ENCODE measurements at places on chromosomes 1 and 21. TPM values are rescaled to one million over a fixed set of nuclear protein-coding genes. Genes with fewer than 3 reads are reported as not detected.
A peak's percentile ranks its signal among the peaks of the same experiment; 100 is the strongest.

DNA sequence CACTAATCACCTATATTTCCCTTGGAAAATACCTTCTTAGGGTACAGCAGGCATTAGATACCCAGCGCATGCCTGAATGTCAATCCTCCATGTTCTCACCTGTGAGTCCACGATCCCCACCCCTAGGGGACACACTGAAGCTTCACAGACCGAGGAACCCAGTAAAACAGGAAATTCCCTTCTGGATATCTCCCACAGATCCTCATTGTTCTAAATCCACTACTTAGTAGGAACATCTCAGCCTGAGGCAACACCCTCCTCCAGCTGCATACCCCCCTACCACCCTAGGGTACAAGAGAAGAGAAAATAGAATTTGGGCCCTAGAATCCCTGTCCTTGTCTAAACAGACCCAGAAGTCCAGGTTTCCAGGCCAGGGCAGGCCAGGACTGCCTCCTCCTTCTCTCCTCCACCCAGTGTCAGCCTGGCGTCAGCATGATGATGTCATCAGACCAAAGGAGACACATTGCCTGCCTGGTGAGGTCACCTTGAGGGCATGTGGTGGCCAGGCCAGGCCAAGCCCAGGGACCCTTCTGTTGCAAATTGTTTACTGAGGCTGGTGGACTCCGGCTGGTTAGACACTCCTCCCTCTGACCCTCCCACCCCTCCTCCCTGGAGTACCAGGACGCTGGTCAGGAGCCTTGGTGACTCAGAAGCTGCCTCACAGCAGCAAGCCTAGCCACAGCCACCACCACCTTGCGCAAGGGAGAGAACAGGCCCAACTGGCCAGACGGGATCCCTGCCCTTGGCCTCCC lies 6.2 kb downstream of the NECTIN4 start:
- DNase-seq, result peak; percentile 94

GRCh38 chr1:3553166-3553939 lies 58.0 kb downstream of the MEGF6 start:
- no peak for DNase-seq

GRCh38 chr21:38929142-38929541 lies 123.4 kb downstream of the ETS2 start:
- no peak for DNase-seq

DNA sequence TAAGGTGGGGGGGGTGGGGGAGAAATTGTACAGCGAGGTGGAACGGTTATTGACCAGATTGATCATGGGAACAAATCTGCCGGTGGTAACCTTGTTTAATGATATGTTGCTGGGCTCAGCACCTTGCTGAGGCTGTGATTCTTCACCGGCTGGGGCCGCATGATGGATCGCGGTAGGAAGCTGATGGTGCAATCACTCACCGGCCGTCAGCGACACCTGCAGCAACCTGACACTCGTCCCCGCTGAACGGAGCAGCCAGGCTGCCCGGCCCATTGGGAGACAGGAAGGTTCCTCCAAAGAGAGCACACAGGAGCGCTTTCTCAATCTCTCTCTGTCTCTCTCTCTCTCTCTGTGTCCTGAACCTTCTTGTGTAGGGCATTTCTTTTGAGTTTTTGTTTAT lies 128.5 kb upstream of the RRP15 start:
- DNase-seq, result peak; percentile 54

GRCh38 chr1:99537886-99538617 lies 107.9 kb upstream of the PALMD start:
- no peak for DNase-seq

DNA sequence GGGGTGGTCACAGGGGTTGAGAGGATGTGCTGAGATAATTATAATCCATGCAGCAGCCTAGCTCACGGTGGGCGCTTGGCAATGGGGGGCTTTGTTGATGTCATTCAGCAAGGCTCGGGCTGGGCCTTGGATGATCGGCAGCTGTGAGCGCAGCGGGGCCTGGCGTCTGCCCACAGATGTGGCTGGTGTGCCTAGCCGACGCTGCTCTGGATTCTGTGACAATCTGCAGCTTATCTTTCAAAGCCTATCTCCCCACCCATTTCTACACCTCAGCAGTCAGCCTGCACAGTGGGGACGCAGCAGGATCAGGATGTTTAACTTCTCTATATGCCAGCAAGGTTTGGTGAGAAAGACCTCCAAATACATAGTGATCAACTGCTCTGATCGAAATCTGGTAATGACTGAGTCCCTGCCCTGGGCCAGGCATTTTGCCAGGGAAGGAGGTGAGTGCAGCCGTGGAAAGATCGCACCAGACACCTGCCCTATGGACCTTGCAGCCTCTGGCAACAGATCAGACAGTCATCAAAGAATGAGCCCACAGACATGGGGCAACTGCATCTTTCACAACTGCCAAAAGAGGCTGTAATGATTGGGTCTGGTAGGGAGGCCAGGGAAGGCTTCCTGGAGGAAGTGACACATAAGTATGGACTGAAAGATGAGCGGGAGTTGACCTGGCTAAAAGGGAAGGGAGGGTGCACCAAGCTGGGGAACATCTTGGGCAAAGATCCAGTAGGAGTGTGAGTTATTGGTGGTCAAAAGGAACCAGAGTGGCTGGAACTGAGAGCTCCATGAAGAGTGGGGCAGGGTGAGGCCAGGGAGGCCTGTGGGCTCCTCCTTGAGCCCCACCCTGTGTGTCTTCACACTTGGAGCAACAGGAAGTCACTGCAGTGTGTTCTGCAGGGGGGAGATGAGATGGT lies 35.3 kb downstream of the EPHB2 start:
- no peak for DNase-seq

- no peak for DNase-seq
These were observed 51.8 kb downstream of the CD46 start for GRCh38 chr1:207803678-207804077.

DNA sequence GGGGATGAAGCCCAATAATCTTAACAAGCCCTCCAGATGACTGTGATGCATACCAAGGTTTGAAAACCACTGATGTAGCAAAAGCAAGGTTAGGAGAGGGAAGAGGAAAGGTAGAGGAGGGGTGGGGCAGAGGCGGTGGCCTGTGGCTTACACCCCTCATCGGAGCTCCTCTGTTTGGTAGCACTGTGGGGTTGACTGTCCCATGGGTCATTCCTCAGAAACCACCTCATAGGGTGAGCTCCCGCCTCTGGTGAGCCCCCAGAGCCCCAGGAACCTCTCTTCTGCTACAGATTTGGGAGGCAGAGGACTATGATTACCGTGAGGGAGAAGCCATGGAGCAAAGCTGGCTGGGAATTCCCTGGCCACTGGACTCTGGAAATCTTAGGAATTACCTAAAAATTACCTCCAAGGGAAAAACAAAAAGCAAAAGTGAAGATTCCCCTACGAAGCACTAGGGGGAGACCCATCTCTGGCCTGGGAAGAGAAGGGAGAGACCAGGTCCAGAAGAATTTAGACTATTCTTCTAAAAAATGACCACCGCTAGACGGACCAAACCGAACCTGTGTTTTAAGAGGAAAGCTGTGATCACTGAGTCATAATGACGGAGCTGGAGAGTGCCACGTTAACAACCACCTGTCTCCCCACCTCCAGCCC lies 1.5 kb upstream of the RASSF5 start:
- DNase-seq, result no peak

- no peak for DNase-seq
These were observed 777.0 kb downstream of the PLA2G4A start for GRCh38 chr1:187605736-187606135.

GRCh38 chr1:223091896-223092295 lies 51.2 kb downstream of the TLR5 start:
- DNase-seq, result no peak

- no peak for DNase-seq
These were observed 4.6 kb downstream of the PGLYRP4 start for GRCh38 chr1:153343811-153344717.

GRCh38 chr1:8631163-8631562 lies 186.3 kb downstream of the RERE start:
- DNase-seq, result no peak

DNA sequence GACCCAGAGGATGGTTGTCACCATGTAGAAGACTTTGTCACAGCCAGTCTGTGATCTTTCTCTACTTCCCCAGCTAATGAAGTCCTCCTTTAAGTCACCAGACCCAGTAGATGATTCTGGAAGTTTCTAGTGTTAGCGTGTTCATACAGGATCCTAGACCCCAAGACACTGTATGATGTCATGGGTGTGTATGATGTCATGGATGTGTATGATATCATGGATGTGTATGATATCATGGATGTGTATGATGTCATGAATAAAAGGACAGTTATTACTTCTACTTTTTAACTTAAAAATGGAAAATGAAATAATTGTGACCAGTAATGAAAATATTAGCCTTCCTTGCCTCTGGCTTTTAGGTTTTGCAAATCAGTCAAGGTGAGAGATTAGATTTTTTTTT lies 260.0 kb downstream of the FMN2 start:
- DNase-seq, result no peak

GRCh38 chr1:116574581-116575291 lies 3.9 kb upstream of the CD58 start:
- peak; percentile 90 for DNase-seq

CHAF1B gene
- 0.29 TPM for total RNA-seq

PEAR1 gene
- total RNA-seq, result 16.3 TPM

MYBPH gene
- total RNA-seq, result not detected

CFHR3 gene
- total RNA-seq, result not detected

PLA2G4A gene
- total RNA-seq, result 11.6 TPM

PDE9A gene
- 11.9 TPM for total RNA-seq

SYT11 gene
- total RNA-seq, result 1.3 TPM

OR2L2 gene
- not detected for total RNA-seq

BCAN gene
- total RNA-seq, result not detected

GALNT2 gene
- 39.3 TPM for total RNA-seq

Measured in stomach (tissue), 19 donors.